NB4 (cell line): ENCODE measurements at places on chromosomes 4 and X.

GRCh38 chrX:87813566-87813965 lies 296.0 kb downstream of the KLHL4 start:
- DNase-seq, result no peak

GRCh38 chr4:139872274-139872673 lies 206.7 kb downstream of the MGST2 start:
- DNase-seq, result peak; percentile 92

DNA sequence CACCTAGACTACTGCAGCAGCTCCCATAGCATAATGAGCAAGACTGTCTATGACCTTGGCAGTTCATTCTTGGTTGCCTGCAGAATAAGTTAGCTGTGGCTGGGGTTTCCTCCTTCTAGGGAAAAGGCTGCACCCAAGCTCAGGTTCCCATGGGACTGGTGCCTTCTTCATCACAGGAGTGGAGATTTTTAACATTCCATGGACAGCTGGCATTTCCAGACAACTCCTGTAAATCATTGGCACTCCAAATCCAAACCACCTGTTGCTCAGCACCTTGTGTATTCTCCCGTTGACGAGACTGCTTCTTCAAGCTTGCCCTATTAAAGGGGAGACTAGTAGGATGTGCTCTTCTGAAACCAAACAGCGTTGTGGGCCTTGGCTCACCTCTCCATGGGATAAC lies 7.8 kb upstream of the NUP54 start:
- no peak for DNase-seq

DNA sequence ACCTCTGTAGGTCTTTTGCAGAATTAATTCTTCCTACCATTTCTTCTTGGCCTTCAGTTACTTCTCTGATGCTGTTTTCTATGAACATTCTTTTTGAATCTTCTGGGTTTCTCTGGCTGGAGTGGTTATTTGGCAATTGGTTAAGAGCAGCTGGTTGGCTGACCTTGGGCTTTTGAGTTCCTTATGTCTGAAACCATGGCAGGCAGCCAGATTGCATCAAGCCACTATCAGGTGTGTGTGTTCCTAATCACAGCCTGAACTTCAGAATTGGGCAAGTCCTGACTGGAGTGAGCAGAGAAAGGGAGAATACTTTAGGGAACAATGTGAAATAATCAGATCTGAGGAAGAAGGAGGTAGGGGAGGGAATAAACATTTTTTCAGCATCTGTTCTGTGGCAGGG lies 90.2 kb downstream of the ARHGAP10 start:
- DNase-seq, result no peak

- no peak for DNase-seq
These were observed 17.0 kb upstream of the LNX1 start for GRCh38 chr4:53608242-53608641.

GRCh38 chr4:77065382-77065781 lies 10.4 kb downstream of the CCNI start:
- DNase-seq, result no peak

GRCh38 chrX:147637190-147637589 lies 274.5 kb upstream of the FMR1 start:
- no peak for DNase-seq

- no peak for DNase-seq
These were observed 21.4 kb downstream of the CT47C1 start for GRCh38 chrX:119093991-119094735.

DNA sequence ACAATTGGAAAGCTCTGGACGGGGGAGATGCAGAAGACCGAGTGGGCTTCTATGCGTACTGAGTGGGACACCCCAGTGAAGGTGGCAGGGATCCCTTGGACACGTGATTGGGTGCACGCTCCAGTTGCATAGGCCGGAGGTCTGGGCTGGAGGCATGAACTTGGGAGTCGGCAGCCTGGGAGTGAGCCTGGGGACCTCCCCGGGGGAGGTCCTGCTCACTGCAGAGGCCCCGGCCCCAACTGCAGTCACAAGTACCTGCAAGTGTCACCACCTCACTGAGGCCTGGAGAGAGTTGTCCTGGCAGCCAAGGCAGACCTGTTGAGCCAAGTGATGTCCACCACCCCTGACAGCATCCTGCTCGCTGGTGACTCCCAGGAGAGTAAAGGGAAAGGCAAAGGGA lies 49.3 kb upstream of the HMX1 start:
- no peak for DNase-seq

DNA sequence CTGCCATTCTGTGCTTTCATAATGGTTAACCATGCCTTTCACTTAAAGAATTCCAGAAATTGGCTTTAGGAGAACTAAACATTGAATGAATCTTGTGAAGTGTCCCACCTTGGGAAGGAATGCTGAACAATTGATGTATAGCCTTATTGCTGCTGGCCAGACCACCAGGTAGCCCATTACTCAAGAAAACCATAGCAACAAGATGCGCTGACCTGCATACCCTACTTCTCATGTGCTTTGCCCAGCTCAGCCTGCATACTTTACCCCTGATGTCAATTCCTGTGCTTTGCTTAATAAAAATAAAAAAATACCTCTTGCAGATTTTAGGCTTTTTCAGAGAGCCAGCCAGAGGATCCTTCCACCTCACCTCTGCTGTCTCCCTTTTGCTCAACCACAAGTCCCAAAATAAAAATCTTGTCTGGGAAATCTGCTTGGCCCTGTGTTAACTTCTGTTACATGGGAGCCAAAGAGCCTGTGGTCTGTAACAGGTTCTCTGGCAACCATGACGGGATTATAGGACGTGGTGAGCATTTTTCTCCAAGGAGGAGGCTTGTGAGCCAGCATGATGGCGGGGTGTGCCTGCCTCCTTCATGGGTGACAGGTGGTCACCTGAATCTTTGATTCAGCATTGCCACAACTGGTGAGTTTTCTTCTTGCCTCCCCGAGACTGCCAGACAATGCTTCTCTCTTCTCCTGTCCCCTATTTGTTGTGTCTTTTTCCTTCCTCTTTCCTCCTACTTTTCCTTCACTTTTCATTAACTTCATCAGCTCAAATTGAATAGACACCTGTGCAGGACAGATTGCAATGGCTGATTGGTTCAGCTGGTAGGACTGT lies 106.8 kb downstream of the ARSJ start:
- no peak for DNase-seq

DNA sequence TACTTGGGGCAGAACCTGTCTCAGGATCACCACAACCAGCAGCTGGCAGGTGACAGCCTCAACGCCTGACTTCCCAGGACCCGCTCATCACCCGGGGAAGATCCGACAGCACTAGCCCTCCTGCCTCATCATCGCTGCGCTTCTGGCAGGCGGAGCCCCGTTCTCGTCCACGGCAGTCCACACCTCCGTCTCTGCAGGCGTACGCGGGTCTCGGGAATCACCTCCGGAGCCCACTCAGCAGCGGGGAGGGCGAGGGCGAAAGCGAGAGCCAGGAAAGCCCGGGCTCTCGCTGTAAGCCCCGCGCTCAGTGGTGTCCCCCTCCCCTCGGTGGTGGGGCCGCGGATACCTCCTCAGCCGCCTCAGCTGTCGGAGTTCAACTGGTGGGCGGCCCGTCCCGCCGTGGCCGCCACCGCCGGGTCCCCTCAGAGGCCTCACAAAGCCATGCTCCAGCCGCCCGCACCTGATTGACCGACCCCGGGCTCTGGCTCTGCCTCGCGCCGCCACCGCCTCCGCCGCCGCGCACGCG lies 518 bp upstream of the CNKSR2 start:
- DNase-seq, result no peak

GRCh38 chrX:132810964-132811712 lies 147.3 kb downstream of the HS6ST2 start:
- no peak for DNase-seq

- DNase-seq, result peak; percentile 69
These were observed 245.6 kb downstream of the TRAM1L1 start for GRCh38 chr4:116839826-116840225.

- no peak for DNase-seq
These were observed 699.1 kb upstream of the AMOT start for GRCh38 chrX:113539599-113540356.

GRCh38 chrX:150768132-150768485 lies 74.9 kb downstream of the MTMR1 start:
- DNase-seq, result peak; percentile 73
